ENCODE measurements at places on chromosomes 1 and 21.
A peak's percentile ranks its signal among the peaks of the same experiment; 100 is the strongest.

- DNase-seq = no peak
Observed at GRCh38 chr1:233587958-233588799, 25.7 kb upstream of the KCNK1 start.

DNA sequence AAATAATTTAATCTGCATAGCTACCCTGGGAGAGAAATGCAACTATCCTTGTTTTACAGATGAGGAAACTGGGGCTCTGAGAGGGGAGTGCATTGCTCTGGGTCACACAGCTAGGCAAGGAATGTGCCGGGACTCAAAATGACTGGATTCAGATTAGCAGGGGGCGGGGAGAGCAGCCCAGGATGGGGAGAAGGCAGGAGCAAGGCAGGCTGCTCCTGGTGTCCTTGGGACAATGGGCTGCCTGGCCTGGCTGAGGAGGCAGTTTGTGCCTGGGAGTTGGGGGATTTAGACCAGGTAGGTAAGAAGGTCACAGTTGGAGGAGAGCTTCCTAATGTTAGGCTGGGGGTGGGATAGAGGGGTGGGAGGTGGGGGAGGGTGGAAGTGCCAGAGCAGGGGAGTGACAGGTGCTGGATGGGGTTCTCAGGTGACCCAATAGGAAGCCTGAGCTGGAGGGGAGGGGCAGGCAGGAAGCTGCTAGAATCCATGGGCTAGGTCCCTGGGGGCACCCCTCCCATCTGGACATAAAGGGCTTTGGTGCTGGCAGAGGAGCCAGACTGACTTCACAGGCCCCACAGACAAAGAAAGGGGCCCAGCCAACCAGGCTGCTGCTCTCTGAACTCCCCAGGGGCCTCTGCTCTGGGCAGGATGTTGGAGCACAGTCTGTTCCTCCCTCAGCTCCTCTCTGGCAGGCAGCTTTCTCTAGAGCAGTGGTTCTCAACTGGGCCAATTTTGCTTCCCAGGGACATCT is 29.0 kb downstream of the TRIM62 start:
- DNase-seq = peak; percentile 91

DNA sequence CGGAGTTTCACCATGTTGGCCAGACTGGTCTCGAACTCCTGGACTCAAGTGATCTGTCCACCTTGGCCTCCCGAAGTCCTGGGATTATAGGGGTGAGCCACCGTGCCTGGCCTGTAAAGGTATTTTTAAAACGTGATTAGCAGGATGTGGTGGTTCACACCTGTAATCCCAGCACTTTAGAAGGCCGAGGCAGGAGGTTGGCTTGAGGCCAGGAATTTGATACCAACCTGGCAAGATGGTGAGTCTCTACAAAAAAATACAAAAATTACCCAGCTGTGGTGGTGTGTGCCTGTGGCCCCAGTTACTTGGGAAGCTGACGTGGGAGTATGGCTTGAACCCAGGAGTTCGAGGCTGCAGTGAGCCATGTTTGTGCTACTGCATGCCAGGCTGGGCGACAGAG is 43.3 kb upstream of the SOD1 start:
- no peak for DNase-seq

GRCh38 chr1:246809473-246809872 is 85.3 kb downstream of the SCCPDH start:
- no peak for DNase-seq

DNA sequence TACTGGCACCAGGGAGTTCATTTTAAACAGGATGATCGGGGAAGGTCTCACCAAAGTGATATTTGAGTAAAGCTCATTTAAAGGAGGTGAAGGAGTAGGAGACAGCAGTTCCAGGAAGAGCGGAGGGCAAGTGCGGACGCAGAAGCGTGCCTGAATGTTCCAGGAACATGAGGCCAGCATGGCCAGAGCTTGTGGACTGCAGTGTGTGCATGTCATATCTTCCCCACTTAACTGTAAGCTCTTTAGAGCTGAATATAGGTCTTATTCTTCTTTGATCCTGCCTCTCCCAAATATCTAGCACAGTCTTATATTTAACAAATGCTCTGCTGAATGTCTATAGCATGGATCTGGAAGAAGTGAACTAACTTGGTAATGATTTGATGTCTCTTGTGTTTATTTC is 639.3 kb downstream of the SMYD3 start:
- no peak for DNase-seq

Data from NCI-H1694 (cell line).